Stimulated activated CD8-positive, alpha-beta memory T cell treated with anti-CD3 and anti-CD28 coated beads, Interleukin-2, amount 100 ng/mL, for 1 hour (primary cell): ENCODE measurements at places on chromosomes 7 and 10.

GRCh38 chr10:18151356-18151890, 11.2 kb downstream of the CACNB2 start:
- no peak for DNase-seq

DNA sequence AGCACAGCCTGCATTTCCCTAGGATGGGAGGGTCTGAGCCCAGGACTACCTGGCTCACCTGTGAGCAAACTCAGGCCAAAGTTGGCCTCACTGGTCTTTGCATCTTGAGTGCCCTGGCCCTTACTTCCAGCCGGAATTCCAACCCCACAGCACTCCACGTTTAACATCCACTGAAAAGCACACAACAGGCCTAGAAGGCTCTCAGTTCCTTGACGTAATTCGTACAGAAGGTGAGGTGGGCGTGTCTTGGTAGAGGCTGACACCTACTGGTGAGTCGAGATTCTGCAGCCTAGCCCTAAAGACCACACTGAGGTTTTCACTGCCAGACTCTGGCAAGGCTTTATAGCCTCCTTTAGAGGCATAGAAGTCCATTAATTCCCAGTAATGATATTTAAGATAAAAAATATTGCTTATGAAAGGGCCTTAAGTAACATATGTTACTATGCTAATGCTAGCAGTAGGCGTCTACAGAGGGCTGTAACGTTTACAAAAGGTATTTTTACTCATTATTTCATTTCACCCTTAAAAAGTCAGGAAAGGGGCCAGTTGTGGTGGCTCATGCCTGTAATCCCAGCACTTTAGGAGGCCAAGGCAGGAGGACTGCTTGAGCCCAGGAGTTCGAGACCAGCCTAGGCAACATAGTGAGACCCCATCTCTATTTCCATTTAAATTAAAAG, 95.8 kb downstream of the HIP1 start:
- DNase-seq: peak; percentile 41

DNA sequence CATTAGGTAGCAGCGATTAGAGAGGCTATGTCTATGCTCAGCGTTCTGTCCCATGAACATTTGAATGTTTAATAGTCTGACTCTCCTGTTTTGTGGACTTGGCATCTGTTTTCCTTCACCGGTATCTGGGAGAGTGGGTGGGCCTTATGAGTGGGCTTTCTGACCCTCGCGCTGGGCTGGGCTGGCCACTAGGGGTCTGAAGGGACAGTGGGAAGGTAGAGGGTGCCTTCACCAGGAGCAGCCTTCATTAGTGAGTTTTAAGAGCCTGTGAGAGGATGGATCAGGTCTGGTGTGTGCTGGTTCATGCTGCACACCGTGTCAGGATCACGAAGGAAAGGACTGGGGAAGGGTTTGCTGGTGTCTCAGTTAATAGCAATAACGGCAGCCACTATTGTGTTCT, 33.4 kb downstream of the DCLRE1A start:
- DNase-seq: no peak

DNA sequence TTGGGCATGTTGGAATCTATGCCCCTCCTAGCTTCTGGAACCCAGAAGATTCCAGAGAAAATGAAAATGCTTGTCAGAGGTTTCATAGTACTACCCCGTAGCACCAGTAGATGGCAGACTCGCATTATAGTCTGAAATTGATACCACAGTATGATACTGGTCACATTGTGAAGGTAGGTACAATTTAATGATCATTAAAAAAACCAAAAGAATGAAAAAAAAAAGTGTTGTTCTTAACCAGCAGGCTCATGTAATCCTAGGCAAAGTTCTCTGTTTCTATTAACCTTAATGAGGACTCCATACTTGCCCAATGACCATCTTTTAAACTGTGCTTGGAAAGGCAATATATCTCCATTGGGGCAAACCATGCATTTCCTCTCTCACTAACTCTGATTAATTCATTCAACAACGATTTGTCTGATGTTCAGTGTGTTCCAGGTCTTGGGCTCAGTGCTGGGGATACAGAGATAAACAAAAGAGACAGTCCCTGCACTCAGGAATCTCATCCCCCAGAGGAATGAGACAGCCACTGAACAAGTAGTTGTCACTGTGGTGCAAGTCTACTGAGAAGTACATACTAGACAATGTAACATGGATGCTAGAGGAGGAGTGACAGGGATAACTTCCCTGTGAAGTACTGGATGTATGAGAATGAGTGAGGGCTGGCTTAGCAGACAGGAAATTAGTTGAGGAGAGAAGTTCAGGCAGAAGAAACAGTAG, 223.5 kb upstream of the PHYHIPL start:
- no peak for DNase-seq

- no peak for DNase-seq
These were observed 26.5 kb upstream of the TRIL start for GRCh38 chr7:28984631-28985030.
